Activated naive CD4-positive, alpha-beta T cell treated with anti-CD3 and anti-CD28 coated beads for 36 hours (primary cell): ENCODE measurements at places on chromosomes 12 and 14. TPM values are rescaled to one million over a fixed set of nuclear protein-coding genes. Genes with fewer than 3 reads are reported as not detected.

VRTN gene
- not detected for total RNA-seq

POTEM gene
- not detected for total RNA-seq

TAS2R43 gene
- total RNA-seq = not detected

GSC gene
- total RNA-seq = not detected

ATG101 gene
- total RNA-seq = 22.0 TPM

MSRB3 gene
- total RNA-seq = not detected

CPNE6 gene
- not detected for total RNA-seq

SSTR1 gene
- not detected for total RNA-seq

NIN gene
- 56.9 TPM for total RNA-seq

WSCD2 gene
- not detected for total RNA-seq

ASB2 gene
- total RNA-seq = 2.5 TPM

C12orf50 gene
- total RNA-seq = 0.07 TPM

CEP83 gene
- total RNA-seq = 21.5 TPM

IFT43 gene
- total RNA-seq = 10.8 TPM

GLI1 gene
- total RNA-seq = not detected

NRXN3 gene
- not detected for total RNA-seq

ACOT6 gene
- total RNA-seq = not detected

TSPAN11 gene
- not detected for total RNA-seq

KRT1 gene
- total RNA-seq = not detected

TAS2R46 gene
- 0.31 TPM for total RNA-seq

SBNO1 gene
- 40.4 TPM for total RNA-seq

NID2 gene
- not detected for total RNA-seq

COQ6 gene
- total RNA-seq = 17.6 TPM

PLEKHD1 gene
- not detected for total RNA-seq

TDRD9 gene
- 0.10 TPM for total RNA-seq

RTN1 gene
- not detected for total RNA-seq

VDR gene
- 57.7 TPM for total RNA-seq

PPP2R5C gene
- 280 TPM for total RNA-seq

MAP3K9 gene
- 6.9 TPM for total RNA-seq

BDKRB2 gene
- 0.10 TPM for total RNA-seq

GPD1 gene
- total RNA-seq = 0.47 TPM

AKAP3 gene
- total RNA-seq = 1.8 TPM

CACNA1C gene
- total RNA-seq = 0.02 TPM

TROAP gene
- 67.4 TPM for total RNA-seq

EID3 gene
- total RNA-seq = 3.4 TPM

GDF3 gene
- not detected for total RNA-seq

PELI2 gene
- 7.8 TPM for total RNA-seq
